SJSA1 (cell line): ENCODE measurements at places on chromosomes 3 and 15.

- no peak for DNase-seq
These were observed 969 bp upstream of the BSN start for GRCh38 chr3:49553324-49553691.

GRCh38 chr15:25770618-25771337 is 92.3 kb downstream of the ATP10A start:
- DNase-seq = peak; percentile 48

GRCh38 chr15:100633763-100634075 is 31.3 kb downstream of the ASB7 start:
- no peak for DNase-seq

DNA sequence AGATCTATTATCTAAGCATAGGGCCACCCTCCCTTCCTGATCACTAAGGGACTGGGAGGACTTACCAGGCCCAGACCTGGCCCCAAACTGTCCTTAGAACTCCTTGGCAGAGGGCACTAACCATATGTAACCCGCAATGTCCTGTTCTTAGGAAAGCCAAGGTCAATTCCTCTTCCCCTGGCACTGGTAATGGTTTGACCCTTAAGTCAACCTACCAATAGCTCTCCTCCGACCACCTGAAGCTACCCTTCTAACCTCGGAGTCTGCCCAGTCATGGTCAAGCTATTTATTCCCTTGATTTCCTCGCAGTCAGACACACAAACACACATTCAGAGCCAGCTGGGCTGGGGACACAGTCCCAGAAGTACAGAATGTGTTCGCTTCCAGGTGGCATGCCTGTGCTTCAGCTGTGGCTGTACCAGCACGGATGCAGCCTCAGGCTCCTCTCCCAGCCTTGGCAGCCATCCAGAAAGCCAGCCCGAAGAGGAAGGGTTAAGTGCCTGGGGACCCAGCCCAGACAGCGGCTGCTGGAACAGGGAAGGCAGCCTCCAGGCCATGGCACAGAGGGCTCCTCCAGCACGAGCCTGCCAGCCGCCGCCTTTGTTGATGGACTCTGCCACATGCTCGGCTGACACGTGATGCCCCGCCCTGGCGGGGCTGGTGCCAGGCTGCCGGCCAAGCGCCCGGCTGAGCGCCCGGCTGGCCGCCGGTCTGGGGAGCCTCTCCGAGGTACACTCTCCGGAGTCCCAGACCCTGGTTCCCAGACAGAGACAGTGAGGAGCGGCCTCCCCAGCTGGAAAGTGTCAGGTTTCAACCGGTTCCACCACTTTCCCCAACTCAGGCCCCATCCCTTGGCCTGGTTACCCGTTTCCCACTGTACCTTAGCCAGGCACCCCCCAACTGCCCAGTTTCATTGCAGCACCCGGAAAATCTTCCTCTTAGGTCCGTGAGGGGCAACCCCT is 5.5 kb downstream of the BMF start:
- DNase-seq = peak; percentile 79

- DNase-seq = no peak
These were observed 35.4 kb upstream of the INO80 start for GRCh38 chr15:41151451-41152005.

DNA sequence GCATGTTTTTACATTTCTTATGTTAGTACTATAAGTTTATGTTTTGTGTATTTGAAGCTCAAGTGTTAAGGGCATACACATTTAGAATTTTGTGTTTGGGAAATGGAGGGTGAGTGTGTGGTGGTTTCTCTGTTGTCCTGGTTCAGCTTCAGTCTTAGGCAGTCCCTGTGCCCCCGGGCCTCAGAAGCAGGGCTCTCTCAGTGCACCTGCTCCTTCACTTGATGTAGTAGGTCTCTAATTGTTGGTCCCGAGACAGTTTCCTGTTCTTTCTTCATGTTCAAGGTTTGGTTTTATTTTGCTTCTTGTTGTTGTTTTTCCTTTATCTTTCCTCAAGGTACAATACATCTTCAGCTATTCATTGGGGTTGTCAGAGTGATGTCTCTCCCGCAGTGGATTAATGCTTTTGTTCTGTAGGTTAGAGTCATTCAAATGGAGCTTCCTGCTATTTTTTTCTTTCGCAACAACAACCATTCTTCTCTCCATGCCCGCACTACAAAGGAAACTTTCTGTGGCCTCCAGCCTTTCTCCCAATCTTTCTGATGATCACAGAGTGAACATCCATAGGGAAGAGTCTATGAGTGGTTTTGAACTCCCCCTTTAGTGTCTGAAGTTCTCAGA is 177.8 kb upstream of the GOLGA6L4 start:
- no peak for DNase-seq
